SW 1271 (cell line): ENCODE measurements at places on chromosomes 11 and 22.

DNA sequence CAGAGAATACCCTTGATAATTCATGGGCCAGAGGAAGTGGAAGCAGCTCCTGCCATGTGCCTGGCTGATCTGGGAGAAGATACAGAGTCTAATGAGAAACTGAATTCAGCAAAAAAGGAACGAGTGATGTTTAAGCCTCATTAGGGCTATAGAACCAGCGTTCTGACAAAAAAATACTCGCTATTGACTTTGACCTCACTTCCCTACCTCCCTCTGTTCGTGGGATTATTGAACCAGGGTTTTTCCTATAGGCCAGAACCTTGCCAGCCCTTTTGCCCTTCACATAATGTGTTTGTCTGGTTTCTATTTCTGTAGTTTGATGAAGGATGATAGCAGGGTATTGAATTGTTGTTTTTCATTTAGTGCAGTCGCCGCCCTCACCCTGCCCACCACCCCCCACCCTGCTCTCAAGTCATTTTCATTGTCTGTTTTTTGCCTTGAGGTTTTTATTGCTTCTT lies 7.6 kb upstream of the RBFOX2 start:
- DNase-seq = no peak

- DNase-seq = no peak
Measured at GRCh38 chr11:44711113-44711786, 15.5 kb upstream of the TSPAN18 start.

- peak; percentile 52 for DNase-seq
Measured at GRCh38 chr11:62593434-62594044, 2.2 kb upstream of the TUT1 start.

DNA sequence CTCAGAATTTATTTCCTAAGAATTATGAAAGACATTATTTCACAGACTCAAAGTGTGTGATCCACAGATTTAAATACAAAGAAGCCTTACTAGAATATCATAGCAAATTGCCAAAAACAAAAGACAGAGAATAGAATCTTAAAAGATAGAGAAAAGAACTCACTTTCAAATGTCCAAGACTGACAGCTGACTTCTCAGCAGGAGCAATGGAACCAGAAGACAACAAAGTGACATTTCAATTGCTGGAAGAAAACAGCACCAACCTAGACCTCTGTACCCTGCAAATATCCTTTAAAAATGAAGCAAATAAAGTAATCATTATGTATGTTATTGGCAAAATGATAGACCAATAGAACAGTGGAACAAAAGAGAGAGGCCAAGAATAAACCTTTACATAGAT lies 109.2 kb downstream of the TTC17 start:
- no peak for DNase-seq

GRCh38 chr22:43878079-43878795 lies 13.6 kb downstream of the PNPLA5 start:
- DNase-seq = no peak

GRCh38 chr11:65059959-65060824 lies 1.8 kb upstream of the NAALADL1 start:
- DNase-seq = no peak

DNA sequence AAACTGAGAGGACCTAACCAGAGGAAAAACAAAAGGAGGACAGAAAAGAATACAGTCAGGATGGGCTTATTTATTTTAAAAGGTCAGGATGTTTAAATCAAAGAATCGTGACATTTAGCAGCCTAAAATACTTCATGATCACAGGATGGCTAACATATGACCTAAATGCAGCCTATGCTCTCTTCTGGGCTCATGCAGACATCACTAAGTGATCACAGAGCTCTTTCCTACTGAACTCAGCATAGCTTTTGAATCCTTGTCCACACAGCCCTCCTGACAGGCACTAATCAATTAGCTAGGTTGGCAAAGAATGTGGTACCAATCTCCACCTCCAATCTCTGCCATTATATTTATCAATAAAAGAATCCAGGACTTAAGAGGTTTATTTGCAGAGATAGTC lies 60.1 kb upstream of the PHF21A start:
- no peak for DNase-seq

- no peak for DNase-seq
Measured at GRCh38 chr11:89495951-89496350, 4.8 kb upstream of the NOX4 start.

- DNase-seq = no peak
Measured at GRCh38 chr11:123144707-123145106, 50.3 kb downstream of the CLMP start.

- no peak for DNase-seq
Measured at GRCh38 chr11:4065601-4066377, 28.8 kb upstream of the RRM1 start.

DNA sequence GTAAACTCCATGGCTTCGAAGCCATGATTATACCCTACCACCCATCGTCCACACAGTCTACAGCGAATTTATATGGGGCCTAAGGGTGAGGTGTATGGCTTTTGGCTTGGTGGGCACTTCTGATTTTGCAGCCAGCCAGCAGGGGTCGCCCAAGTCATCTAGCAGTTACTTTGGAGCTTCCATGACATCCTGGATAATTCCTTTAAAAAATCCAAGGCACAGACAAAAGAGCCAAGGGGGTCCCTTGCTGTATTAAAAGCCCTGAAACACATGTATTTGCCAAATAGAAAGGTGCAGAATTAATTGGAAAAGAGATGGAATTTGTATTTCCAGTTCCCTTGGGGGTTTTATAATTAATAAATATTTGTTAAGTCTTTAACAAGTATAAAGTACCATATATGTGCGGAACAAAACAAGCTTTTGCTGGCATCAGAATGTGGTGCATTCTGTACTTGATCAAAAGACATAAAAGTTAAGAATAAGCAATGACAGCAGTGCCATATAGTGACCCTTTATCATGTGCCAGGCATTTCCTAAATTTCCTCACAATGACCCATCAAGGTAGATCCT lies 132.8 kb upstream of the PITPNB start:
- peak; percentile 22 for DNase-seq

GRCh38 chr11:68025047-68025446 lies 5.4 kb upstream of the NDUFS8 start:
- peak; percentile 36 for DNase-seq

GRCh38 chr11:31764766-31765165 lies 46.4 kb downstream of the PAX6 start:
- no peak for DNase-seq

GRCh38 chr11:2593393-2593950 lies 106.3 kb downstream of the KCNQ1OT1 start:
- no peak for DNase-seq

GRCh38 chr11:93199616-93200015 lies 1.8 kb upstream of the SLC36A4 start:
- DNase-seq = no peak

DNA sequence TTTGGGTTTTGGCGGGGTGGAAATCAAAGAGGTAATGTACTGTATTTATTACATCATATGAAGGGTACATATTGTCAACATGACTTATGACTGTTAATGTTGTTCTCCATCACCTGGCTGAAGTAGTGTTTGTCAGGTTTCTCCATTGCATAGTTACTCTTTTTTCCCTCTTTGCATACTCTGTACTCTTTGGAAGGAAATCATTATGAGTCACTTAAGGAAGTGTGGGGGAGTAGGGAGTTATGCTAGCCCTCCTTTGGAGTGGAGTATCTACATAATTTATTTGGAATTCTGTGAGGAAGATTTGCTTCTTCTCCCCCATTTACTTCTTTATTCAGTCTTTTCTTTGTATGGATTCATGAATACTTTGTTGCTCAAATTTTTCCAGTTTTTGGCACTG lies 3.6 kb upstream of the PGR start:
- no peak for DNase-seq

DNA sequence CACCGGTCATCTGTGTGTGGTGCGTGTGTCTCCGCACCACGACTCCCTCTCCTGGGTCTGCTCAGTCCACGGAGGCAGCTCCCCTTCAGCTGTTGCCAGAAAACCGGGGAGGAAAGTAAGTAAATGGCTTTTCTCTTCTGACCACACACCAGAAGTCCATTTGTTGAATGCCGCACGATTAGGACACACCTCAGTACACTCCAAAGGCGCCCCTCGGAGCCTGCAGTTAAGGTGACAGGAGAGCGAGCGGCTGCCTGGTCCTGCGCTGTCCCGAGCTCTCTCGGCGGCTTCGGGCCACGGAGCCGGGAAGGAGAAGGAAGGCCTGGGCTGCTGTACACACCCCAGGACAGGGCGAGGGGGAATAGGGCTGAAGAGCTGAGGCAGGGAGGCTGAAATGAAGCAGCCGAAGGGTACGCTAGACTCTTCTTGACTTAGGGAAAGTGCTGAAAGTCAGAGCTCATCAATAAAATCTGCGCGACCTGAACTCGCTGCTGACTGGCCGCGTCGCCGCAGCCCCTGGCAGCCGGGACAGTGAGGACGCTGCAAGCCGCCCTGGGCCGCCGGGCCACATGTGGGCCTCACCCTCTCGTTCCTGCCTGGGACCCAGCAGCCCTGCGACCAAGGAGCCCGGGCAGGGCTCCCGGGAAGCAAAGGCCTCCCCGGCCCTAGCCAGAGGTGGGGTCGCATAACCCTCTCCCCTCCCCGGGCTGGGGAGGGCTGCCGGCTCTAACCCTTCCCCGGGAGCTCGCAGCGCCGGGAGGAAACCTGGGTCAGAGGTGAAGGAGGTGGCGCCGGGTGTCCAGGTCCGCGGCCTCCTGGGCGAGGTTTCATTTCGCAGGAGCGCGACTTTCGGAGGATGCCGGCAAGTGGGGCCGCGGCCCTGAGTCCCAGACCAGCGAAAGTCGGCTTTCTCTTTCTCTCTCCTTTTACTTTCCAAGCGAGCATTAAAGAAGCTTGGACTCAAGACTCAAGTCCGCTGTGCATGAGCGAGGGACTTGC lies 1.6 kb upstream of the PAX6 start:
- DNase-seq = no peak

DNA sequence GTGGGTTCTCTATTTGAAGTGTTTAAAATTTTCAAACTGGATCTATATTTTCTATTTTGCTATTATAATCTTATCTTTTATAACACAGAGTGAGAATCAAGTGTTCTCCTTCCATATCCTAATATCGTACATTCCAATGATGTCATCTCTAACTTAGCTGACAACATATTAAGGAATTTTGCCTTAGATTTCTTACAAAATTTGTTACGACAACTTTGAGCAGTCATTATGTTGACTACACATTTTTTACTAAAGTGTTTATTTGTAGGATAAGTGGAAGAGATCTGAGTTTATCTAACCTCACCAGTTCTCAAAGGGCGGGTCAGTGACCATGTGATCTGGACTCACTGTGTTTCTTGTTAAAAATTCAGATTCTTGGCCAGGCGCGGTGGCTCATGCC lies 12.7 kb downstream of the BTG4 start:
- DNase-seq = no peak

GRCh38 chr22:49962751-49963646 lies 2.4 kb downstream of the PIM3 start:
- no peak for DNase-seq

GRCh38 chr11:2084721-2085120 lies 54.5 kb downstream of the IGF2 start:
- no peak for DNase-seq

- no peak for DNase-seq
Measured at GRCh38 chr22:32631507-32632255, 157.1 kb downstream of the FBXO7 start.

DNA sequence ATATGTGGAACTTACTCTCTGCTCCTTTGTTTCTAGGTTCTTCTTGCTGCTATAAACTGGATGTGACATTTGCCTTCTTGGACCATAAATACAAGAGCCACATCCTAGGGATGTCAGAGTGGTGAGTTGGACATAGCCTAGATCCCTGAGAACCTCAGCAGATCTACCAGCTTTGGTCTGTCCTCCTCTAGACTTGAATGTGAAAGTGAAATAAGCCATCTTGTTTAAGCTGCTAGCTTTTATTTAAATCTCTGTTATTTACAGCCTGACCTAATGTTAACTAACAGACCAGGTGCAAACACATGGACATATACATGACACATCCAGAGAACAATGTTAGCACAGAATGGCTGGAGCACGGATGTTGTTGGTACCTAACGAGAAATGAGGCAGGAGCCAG lies 36.0 kb downstream of the SLN start:
- DNase-seq = no peak

DNA sequence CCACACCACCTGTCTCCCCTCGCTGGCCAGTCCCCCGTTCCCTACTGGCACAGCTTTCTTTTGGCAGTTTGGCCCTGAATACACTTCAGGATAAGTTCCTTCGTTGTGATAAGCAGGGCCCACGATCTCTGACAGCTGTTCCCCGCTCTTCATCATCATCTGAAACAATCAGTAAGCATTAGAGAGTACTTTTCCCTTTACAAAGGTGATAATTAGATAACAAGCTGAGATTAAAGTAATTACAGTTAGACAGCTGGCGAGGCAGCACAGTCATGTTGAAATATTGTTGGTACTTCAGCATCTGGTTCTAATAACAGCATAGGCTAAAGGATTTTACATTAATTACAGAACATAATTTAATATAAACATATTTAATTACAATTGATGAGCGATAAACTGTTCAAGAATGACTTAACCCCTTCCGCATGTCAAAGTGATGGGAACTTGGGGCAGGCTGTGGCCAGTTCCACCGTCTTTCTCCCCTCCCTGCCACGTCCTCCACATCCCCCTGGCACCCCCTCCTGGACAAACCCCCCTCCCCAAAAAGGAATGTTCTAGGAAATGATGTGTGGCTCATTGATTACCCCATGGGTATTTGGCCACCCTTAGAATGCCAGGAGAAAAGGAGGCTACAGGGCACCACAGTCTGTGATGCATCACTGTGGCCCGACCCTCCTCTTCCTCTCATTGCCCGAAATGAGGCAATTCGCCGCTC lies 134.9 kb downstream of the RCN1 start:
- DNase-seq = no peak

GRCh38 chr11:46296059-46296527 lies 18.6 kb downstream of the CREB3L1 start:
- DNase-seq = no peak

DNA sequence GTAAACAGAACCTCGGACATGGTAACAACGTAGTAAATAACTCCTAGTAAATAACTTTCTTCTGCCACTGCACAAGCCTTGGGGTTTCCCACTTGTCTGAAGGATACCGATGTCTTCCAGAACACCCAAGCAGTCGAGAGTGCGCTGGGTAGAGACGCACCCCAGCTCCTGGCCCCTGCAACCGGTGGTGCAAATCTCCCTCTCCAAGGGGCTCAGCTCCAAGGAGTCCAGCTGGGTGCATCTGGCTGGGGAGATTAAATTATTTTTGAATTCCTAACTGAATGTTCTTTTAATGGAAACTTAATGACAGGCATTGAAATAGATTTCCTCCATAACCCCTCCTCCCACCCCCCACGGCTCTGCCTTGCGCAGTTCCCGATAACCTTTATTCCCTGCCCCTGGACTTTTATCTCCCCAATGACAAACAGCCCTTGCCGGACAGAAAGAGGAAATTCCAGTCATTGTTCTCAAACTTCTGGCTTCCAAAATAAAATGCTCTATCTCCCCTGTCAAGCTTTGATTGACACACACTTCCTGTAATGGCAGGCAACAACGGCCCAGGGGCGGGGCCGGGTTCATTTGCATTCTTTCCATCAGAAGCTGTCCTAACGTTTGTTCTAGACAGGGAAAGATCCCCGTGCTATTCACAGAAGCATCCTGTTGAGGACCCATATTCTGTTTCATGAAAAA lies 31.2 kb downstream of the KCNJ1 start:
- no peak for DNase-seq
